ENCODE measurements at places on chromosomes 3 and 15. TPM values are rescaled to one million over a fixed set of nuclear protein-coding genes. Genes with fewer than 3 reads are reported as not detected.

PSMD6 gene
- 137 TPM for total RNA-seq

RLBP1 gene
- not detected for total RNA-seq

CISH gene
- total RNA-seq, result 341 TPM

AGTR1 gene
- not detected for total RNA-seq

ST6GAL1 gene
- 148 TPM for total RNA-seq

TAGLN3 gene
- 1.1 TPM for total RNA-seq

ISLR2 gene
- total RNA-seq, result not detected

PLSCR2 gene
- total RNA-seq, result not detected

CLCN2 gene
- 6.6 TPM for total RNA-seq

IMPG2 gene
- 0.05 TPM for total RNA-seq

MYO5C gene
- total RNA-seq, result 0.54 TPM

RAB11A gene
- total RNA-seq, result 161 TPM

HMG20A gene
- 46.5 TPM for total RNA-seq

DAZL gene
- 0.10 TPM for total RNA-seq

CCR3 gene
- not detected for total RNA-seq

ENTPD3 gene
- not detected for total RNA-seq

DNA sequence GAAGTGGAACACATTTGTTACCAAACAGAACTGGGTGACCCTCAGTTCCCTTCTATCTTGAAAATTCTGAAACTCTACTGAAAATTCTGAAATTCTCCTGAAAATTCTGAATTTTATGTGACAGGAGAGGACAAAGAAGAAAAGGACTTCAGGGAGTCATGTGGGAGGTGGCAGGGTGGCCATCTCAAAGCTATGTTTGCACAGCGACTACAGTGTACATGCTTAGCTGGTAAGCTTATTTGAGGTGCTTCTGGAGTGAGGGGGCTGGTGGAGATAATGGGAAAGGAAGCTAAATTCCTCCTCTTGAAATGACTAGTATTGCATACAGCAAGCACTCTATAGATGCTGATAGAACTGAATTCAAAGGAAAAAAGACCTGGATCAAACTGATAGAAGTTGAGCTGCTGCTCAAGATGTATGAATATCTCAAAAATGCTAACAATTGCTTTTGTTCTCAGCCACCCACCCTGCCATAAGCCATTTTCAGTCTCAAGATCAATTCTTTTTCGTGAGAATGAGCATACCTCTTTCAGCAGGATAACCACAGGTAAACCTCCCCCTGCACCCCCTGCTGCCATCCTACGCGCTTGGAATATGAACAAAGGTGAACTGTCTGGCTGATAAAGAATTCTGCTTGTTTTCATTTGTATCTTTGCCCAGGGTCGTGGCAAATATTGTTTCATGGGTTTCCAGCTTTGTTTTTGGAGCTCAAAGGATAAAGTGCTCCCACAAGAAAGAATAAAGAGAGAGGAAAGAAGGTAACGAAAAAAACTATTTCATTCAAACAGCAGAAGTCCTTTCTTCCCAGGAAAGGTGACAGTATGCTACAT is 16.6 kb upstream of the ARHGEF3 start:
- no peak for DNase-seq

- DNase-seq, result peak; percentile 52
These were observed at the start of gene SNX33 for GRCh38 chr15:75647370-75648155. TSS of gene SNX33 (plus strand) at chr15:75647912. CDS start at chr15:75649103, 1,191 bp downstream.

GRCh38 chr3:20323307-20323927 is 137.4 kb upstream of the SGO1 start:
- no peak for DNase-seq

DNA sequence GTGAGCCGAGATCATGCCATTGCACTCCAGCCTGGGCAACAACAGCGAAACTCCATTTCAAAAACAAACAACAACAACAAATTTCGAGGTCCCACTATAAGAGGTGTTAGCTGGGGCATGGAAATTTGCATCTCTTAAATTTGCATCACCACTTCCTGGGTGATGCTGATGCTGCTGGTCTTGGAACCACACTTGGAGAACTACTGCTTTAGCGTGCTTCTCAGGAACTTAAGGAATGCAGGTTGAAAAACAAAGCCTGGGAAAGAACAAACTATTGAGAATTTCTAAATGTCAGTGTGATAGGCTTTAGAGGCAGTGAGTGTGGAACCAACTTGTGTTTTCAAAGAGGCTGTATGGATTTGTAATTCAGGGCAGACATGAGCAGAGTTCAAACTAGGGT is 858.4 kb upstream of the ARPP21 start:
- no peak for DNase-seq

GRCh38 chr15:101781928-101782327 is 21.4 kb upstream of the OR4F6 start:
- DNase-seq, result no peak

GRCh38 chr15:64070965-64071851 is 22.4 kb downstream of the CIAO2A start:
- DNase-seq, result no peak

GRCh38 chr3:184693011-184693975 is 18.6 kb downstream of the MAGEF1 start:
- DNase-seq, result no peak

GRCh38 chr15:65060641-65061397 is 7.0 kb downstream of the RASL12 start:
- DNase-seq, result no peak

- DNase-seq, result no peak
These were observed 28.8 kb downstream of the CDIN1 start for GRCh38 chr15:36608180-36608579.

- no peak for DNase-seq
These were observed 86.4 kb upstream of the THBS1 start for GRCh38 chr15:39494462-39494861.

GRCh38 chr15:47718497-47719437 is 1.5 kb downstream of the SEMA6D start:
- no peak for DNase-seq

GRCh38 chr3:188524052-188524451 is 370.1 kb downstream of the LPP start:
- DNase-seq, result no peak

- DNase-seq, result no peak
These were observed 982 bp upstream of the GABPB1 start for GRCh38 chr15:50355980-50356379.

DNA sequence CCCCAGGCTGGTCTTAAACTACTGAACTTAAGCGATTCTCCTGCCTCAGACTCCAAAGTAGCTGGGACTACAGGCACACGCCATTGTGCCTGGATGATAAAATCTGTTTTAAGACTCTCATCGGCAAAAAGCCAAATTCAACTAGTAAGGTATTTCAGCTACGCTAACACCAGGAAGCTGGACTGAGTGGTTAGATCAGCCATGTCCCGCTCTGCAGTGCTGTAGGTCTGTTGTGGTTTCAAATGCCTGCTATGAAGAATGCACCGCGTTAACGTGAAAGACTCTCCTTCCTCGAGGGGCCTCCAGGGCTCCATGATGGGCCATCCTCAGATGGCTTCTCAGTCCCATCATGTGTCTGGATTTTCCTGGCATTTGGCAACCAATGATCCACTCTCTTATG is 70.2 kb downstream of the PCOLCE2 start:
- DNase-seq, result no peak

DNA sequence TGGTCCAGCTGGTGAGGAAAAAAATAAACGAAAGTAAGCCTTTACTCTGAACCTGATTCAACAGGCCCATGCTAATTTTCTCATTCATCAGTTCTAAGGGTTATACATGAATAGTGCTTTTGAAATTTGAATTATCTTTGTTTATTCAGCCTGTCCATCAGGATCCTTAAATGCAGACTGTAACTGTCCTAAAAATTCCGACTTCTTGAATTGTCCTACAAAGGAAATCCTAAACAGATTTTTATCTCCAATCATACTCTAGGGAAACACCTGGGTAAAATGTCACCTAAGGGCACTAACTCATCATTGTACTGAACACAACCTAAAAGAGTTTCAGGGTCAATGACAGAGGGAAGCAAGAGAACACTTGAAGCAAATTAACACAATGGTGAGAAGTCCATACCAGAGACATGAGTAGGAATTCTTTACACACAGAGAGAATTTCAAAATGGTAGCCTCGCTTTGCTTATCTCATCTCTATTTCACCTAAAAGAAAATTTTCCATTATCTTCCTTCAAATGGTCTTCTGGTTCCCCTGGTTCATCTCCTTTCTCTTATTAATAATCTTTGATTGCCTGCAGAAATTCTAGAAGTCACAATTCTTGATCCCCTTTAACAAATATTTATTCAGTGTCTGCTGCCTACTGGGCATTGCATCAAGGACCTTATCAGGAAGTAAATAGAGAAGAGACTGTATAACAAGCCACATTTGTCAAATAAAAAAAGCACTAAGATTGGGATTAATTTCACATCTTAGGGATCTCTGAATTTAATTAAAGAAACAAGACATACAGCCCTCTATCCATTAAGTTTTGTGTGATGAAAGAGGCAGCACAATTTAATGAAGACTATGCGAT is 182.7 kb downstream of the MEIS2 start:
- DNase-seq, result no peak

- DNase-seq, result no peak
These were observed 43.4 kb downstream of the NIPA2 start for GRCh38 chr15:22881739-22882440.

DNA sequence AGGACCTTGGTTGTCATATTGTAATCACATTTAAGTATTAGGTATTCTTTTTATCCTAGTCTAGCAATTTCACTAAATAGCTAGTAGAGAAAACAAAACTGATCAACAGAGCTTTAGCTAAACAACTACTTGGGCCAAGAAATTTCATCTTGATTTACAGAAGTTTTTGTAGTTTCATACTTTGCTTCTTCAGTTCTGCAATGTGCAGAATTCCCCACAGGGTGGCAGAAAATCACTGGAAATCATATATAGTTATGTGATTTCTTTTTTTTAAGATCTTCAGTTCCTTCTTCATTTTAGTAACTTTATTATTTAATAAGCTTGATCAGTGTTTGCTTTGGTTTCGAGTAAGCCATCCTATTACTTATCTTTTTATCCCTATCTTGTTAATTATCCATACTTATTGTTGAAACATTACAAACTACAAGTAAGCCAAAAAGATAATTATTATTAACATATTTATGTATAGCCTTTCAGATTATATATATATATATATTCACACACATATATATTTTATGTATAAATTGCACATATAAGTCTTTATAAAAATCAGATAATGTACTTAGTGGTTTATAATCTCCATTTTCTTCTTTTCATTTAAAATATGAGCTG is 2.2 kb upstream of the BNIP2 start:
- DNase-seq, result no peak

DNA sequence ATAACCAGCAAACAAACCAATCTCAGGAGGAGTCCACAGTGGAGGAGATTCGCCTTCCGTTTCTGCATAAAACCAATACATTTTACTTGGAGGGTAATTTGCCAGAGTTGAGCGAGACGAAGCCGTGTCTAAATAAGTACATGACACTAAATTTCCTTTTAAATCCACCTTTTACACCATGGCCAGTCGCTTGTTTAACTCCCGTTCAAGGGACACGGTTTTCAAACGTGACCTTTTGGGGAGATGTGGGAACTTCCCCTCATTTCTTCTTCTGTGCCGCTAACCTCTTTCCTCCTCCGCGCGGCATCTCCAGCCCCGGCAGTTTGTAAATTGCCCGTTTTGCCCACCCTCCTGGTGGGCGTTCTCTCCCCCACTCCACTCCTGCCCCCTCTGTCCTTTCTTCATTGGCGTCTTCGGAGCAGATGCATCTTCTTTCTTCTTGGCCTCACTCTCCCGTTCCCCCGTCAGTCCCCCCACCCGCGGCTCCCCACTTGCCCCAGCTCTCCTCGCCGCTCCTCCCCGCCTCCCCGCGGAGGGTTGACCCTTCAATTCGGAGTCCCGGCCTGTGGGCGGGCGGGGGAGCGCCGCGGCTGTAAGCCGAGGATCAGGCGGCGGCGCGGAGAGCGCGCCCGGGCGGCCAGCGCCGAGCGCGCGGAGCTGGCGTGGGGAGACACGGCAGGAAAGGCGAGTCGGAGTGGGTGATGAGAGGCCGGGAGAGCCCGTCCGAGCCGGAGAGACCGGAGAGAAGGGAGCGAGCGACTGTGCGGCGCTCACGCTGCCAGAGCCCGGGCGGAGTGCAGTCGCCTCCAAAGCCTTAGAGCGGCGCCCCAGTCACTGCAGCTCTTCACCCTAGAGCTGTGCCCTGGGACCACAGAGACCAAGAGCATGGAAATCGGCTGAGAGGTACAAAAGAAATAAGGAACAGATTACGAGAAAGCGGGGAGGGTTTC is at the start of gene NLGN1:
NLGN1 (plus strand) TSS at position 584 of the 950 bp plus-strand sequence.
- DNase-seq, result no peak

DNA sequence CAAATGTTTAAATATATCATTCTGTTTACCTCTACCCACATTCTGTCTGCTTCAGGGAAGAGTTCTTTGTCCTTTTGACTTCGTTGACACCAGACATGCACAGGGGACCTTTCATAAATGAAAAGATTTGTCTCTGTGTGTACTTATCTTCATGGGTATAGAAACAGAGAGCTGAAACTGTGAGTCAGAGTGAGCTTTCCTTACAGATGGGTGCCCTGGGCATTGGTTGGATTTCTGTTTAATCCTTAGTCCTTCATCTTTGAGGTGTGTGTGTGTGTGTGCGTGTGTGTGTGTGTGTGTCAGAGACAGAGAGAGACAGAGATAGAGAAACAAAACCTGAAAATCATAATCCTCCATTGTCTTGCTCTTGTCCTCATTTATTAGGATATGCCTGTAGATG is 517.4 kb downstream of the TUSC7 start:
- DNase-seq, result no peak

GRCh38 chr15:62637950-62638619 is 404.5 kb upstream of the TPM1 start:
- no peak for DNase-seq

GRCh38 chr3:141294848-141295247 is 63.2 kb downstream of the PXYLP1 start:
- no peak for DNase-seq

GRCh38 chr15:33698126-33698525 is 270.2 kb upstream of the CHRM5 start:
- no peak for DNase-seq

- no peak for DNase-seq
These were observed 38.0 kb downstream of the ARRDC4 start for GRCh38 chr15:97998307-97999071.

- no peak for DNase-seq
These were observed 52.8 kb upstream of the UTS2B start for GRCh38 chr3:191383124-191383523.

DNA sequence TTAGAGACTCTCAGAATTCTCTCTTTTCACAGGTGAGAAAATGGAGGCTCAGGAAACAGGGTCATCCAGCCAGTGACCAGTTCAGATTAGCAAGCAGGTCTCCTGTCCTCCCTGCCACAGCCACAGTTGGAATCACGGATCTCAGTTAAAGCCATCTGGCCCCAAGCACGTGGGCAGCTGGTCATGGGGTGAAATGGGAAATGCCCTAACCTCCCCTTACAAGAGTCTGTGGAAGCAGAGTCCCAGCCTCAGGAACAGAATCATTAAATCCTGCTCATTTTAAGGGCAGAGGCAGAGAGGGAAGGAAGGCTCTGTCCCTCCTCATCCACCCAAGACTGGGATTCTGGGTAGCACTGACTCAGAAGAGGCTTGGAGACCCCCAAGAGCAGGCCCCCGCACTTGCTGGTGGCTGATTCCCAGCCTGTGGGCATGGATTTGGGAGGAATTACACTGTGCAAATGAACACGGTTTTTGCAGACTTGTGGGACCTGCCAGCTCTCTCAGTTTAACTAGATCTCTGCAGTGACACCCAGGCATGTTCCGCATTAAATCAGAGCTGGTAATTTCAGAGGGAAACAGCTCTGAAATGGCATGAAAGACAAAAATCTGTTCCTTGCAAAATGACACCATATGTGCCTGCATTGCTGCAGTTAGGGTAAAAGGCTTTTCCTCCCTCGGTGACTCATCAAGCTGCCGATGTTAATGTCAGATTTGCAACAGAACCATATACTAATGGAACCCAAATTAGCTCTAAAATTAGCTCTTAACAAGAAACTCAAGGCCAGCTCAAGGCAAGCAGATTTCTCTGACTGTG is 89.0 kb downstream of the BDH1 start:
- no peak for DNase-seq
